Stimulated activated CD4-positive, alpha-beta T cell treated with anti-CD3 and anti-CD28 coated beads, Interleukin-1b, Interleukin-23, amount 100 ng/mL, for 1 hour (primary cell): ENCODE measurements at places on chromosomes 7 and 10.

GRCh38 chr10:128047991-128048818 lies 78.0 kb downstream of the MKI67 start:
- DNase-seq, result no peak

- DNase-seq, result no peak
These were observed 369.2 kb upstream of the MGMT start for GRCh38 chr10:129097776-129098330.

DNA sequence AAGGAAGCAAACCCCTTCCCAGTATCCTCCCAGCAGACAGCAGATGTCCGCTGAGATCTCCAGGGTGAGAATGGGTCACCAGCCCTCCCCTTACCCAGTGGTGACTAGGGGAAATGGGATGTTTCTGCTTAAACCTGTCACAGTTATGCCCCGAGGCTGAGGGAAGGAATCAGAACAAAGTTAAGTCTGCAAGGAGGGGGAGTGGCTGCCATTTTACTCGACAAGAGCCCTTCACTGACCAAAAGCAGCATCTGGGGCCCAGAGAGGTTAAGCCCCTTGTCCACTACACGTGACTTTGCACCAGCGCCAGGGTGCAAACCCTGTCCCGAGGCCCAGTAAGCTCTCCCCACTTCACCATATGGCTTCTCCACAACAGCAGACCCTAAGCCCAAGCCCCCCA lies 4.6 kb upstream of the NANOS1 start:
- DNase-seq, result no peak

DNA sequence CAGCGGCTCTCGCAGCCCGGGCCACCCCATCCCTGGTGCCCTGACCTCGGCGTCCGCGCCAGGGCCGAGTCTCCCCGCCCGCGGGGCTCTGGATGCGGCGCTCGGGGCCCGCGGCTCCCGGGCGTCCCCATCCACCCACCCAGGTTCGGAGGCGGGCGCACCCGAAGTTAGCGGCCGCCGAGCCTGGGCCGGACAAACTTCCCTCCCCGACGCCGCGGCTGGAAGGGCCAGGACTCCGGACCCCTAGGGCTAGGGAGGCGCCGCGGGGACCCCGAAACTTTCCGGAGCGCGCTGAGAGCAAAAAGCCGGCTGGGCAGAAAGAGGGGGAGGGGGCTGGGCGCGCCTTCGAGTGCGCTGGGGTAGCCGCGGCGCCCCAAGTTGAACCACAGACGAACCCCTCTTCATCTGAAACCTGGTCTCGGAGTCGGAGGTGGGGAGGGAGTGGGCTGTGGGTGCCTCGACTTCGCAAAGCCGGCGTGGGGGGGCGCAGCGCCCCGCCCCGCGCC lies 3.7 kb upstream of the ELFN1 start:
- no peak for DNase-seq

- DNase-seq, result peak; percentile 11
These were observed 43.1 kb upstream of the LBX1 start for GRCh38 chr10:101272229-101272868.

- DNase-seq, result no peak
These were observed 251.1 kb upstream of the KAT6B start for GRCh38 chr10:74575191-74575720.

DNA sequence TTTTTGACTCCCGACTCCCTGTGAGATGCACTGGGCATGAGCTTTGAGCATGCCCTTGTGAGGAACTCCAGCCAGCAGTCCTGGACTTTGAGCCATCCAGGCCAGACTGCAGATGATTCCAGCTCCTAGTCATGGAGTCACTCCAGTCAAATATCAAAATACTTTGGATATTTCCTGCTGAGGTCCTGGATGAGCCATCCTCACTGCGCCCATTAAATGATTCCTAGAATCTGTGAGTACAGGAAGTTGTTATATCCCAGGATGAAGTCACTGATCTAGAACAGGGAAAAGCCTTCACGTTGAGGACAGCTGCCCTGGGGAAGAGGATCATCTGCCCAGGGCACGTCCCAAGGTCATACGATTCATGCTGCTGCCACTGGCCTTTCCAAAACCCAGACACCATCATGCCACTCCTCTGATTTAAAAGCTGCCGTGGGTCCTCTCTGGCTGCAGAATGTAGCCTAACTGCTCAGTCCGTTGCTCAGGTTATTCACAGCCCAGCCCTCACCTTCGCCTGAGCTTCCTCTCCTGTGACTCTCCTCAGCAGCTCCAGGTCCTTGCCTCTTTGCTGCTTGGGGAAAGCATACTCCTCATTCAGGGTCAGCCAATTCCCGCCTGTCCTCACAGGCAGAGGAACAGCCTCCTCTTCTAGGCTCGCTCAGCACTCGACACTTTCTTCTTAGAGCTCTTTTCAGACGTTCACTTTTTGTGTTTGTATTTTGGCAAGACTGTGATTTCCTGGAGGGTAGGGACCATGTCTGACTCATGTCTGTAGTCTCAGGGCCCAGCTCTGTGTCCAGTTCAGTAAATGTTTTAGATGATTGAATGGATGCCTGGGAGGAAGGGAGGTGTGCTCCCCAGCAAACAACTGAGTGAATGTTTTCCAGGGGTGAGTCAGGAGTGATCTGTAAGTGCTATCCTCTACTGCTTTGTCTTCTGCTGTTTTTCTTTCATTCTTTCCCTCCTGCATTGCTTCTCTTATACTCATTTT lies 157.8 kb downstream of the SNX10 start:
- no peak for DNase-seq

- DNase-seq, result no peak
These were observed 162.4 kb downstream of the NOC3L start for GRCh38 chr10:94200146-94200837.

- no peak for DNase-seq
These were observed 143.0 kb downstream of the PRPF18 start for GRCh38 chr10:13729586-13730305.

- DNase-seq, result no peak
These were observed 64.6 kb downstream of the OGDH start for GRCh38 chr7:44671069-44671468.

GRCh38 chr7:94400643-94401427 lies 6.1 kb downstream of the COL1A2 start:
- DNase-seq, result no peak

DNA sequence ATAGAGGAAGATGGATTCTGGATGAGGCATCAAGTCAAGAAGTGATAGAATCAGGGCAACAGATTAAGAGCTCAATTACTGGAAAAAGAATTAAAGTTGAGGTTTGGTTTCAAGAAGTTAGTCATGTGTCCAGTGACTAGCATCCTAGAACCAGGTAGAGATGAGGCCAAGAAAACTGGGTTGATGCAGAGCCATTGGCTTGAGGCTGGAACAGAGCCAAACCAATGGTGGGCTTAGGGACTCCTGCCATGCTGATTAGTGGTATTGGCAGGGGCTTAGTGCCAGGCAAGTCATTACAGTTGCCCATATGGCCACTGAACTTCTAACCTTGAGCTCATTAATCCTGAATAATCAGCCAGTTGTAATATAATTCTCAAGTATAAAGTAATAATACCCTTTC lies 18.5 kb downstream of the ZNF277 start:
- DNase-seq, result no peak

- no peak for DNase-seq
These were observed 4.2 kb upstream of the IKZF1 start for GRCh38 chr7:50300336-50300735.

GRCh38 chr7:106978425-106979420 lies 65.8 kb upstream of the PRKAR2B start:
- DNase-seq, result no peak
